ENCODE measurements at places on chromosomes 11 and 22.

GRCh38 chr11:59918987-59919589 is 19.1 kb upstream of the OOSP1 start:
- no peak for DNase-seq

DNA sequence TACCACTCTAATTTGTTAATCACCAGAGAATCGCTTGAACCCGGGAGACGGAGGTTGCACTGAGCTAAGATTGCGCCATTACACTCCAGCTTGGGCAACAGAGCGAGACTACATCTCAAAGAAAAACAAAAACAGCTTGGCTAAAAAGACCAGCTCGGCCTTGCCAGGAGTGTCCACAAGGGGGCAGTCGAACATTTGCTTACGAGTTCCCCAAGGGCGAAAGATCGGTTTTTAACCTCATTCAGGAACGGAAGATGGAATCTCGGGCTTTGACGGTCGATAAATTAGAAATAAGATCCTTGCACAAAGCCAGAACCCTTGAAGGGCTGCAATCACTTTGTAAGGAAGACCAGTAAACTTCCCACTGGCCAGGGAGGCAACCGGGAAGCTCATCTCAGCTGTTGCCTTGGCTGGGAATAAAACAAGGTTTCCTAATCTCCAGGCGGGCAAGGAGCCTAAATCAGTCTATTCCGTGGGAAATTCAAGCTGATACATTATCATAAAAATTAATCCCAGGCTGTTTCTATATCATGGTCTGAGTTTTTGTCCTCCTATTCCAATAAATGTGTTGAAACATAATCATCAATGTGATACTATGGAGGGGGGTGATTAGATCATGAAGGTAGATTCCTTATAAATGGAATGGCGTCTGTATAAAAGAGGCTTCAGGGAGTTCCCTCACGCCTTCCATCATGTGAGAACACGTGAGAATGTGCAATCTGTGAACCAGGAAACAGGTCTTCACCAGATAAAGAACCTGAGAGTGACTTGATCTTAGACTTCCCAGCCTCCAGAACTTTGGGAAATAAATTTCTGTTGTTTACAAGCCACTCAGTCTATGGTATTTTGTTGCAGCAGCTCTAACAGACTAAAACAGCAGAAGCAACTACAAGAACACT is 14.9 kb upstream of the SLC29A2 start:
- DNase-seq = peak; percentile 66

- DNase-seq = no peak
Measured at GRCh38 chr11:111376181-111376871, 2.7 kb downstream of the POU2AF1 start.

- DNase-seq = peak; percentile 95
Measured at GRCh38 chr11:12318791-12319438, 58.5 kb upstream of the PARVA start.

DNA sequence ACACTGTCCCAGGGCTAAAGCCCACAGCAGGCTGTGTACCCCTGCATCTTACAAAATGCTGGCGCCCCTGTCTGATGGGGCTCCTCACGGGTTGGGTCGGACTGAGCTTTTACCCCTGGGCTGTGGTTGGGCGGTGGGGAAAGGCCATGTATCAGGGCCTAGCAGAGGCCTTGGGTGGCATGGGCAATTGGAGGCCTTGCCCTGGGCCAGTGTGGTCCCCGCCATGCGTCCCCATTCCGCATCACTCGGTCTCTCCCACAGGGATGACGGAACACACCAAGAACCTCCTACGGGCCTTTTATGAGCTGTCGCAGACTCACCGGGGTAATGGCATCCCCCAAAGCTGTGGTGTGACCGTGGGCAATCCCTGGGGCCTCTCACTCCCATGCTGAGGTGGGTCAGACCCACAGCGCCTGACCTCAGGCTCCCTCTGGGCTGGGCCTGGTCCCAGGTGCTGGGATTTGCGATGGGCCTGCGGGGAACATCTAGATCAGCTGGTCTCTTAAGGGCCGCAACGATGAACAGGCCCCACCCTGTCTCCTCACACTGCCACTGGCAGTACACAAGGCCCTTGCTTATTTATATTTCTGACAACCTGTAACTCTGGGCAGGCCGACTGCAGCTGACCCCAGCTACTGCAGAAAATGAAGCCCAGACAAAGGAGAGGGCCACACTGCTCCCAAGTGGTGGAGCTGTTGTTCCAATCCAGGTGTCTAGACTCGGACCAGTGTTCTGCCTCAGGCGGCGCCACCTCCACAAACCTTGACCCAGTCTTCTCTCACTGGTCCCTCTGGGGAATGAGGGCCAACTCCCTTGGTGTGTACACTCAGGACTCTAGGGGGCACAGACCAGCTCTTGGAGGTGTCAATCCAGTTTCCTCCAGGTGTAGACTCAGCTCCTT is 12.3 kb downstream of the SLC16A8 start:
- DNase-seq = no peak

- DNase-seq = no peak
Measured at GRCh38 chr11:47376525-47377371, 1.6 kb downstream of the SPI1 start.

DNA sequence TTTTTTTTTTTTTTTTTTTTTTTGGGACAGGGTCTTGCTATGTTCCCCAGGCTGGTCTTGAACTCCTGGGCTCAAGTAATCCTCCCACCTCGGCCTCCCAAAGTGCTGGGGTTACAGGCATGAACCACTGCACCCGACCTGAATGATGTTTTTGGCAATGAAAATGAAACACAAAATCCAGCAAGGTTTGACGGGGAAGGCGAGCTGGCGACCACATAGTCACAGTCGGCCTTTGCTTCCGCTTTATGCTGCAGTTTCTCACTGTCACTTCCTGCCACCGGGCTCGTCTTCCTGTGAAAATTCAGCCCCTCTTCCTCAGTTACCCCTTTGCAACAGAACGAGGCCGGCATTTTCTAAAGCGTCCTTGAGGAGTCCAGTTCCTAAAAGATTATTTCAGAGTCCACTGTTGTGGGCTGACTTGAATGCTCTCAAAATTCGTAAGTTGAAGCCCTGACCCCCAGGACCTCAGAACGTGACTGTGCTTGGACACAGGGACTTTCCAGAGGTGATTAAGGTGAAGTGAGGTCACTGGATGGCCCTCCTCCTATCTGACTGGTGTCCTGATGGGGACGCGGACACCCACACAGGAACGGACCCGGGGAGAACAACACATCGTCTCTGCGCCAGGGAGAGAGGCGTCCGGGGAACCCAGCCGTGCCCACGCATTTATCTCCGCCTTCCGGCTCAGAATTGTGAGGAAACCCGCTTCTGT is 2.9 kb upstream of the BID start:
- DNase-seq = no peak

- no peak for DNase-seq
Measured at GRCh38 chr22:49535126-49535525, 292.5 kb downstream of the BRD1 start.

DNA sequence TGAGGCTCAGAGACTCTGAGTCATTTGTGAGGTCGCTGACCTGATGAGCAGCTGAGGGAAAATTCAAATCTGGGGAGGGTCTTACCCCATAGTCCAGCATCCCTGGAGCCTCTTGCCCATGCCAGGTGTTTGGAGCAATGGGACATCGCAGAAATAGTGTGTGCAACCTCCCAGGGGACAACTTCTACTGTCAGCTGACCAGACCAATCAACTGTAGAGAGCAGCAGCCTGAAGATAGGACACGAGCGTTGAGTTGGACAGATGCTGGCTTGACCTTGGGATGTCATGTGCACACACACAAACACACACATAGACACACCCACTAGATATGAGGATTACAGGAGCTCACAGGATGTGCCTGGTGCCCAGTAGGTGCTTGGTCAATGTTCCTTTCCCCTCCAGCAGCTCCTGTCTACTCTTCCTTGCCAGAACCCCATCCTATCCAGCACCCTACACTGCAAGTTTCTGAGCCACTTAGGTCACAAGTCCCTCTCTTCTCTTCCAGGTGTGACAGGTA is 59.1 kb upstream of the MPEG1 start:
- DNase-seq = no peak

DNA sequence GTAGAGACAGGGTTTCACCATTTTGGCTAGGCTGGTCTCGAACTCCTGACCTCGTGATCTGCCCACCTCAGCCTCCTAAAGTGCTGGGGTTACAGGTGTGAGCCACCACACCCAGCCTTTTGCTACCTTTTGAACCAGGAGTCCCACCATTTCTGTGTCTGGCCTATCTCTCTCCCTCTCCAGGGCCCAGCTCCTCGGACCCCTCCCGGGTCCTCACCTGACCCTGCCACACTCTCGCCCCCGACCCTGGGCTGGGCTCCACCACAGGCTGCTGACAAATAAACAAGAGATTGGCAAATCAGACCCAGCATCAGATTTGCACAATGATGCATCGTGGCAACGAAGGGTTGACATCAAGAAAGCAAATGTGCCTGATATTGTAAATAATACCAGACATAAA is 8.8 kb downstream of the KRTAP5-5 start:
- DNase-seq = no peak

- DNase-seq = no peak
Measured at GRCh38 chr11:66022401-66023185, 3.7 kb downstream of the CATSPER1 start.

- DNase-seq = no peak
Measured at GRCh38 chr22:25364736-25365241, 145.3 kb downstream of the CRYBB2 start.

Data from NCI-H187 (cell line).